ENCODE measurements at places on chromosomes 7 and 10.
A peak's percentile ranks its signal among the peaks of the same experiment; 100 is the strongest.

GRCh38 chr10:91804126-91804510 is 5.9 kb downstream of the TNKS2 start:
- DNase-seq = no peak

DNA sequence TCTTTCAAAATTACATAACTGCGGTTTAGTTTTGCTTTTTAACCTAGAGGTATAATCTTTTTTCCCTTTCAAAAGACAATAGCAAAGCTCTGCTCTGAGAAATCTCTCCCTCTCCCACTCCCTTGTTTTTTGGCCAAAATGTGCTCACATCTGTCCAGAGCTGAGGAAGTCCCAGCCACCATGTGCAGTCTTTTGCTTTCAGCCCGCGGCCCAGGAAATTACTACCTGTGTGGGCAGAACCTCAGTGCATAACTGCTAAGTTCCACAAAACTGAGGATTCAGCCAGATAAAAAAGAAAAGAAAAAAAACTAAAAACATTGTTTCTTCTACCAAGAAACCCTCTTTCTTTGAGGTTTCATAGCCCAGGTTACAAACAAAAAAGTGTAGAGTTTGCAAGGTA is 115.0 kb upstream of the HGF start:
- no peak for DNase-seq

- no peak for DNase-seq
These were observed 565.8 kb upstream of the MGMT start for GRCh38 chr10:128901236-128901635.

DNA sequence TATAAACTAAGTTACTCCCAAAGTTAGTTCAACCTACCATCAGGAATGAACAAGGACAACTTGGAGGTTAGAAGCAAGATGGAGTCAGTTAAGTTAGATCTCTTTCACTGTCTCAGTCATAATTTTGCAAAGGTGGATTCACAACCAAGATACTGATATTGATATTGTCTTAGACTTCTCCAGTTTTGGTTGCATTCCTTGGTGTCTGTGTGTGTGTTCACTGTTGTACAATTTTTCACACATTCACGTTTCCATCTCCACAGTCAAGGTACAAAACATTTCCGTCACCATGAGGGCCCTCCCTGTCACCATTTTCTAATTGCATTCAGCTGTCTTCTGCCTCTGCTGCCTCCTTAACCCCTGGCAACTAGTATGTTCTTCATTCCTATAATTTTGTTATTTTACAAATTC is 41.1 kb downstream of the AKR1E2 start:
- DNase-seq = no peak

DNA sequence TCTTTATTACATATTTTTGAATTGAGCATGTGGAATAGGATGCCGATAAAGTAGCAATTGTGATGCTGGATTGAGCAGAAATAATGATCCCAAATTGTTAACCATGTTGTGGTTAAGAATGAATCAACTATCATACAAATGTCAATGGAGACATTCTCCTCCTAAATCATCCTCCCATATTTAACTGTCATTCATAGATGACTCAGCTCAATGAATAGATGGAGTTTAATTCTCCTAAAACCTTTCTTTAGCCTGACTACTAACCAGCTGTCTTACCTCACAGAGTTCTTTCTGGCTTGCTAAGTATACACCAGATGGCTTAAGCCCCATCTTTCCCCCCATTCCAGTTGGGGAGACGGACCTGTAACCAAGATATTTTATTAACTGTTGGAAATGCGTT is 23.4 kb upstream of the NPS start:
- DNase-seq = no peak

DNA sequence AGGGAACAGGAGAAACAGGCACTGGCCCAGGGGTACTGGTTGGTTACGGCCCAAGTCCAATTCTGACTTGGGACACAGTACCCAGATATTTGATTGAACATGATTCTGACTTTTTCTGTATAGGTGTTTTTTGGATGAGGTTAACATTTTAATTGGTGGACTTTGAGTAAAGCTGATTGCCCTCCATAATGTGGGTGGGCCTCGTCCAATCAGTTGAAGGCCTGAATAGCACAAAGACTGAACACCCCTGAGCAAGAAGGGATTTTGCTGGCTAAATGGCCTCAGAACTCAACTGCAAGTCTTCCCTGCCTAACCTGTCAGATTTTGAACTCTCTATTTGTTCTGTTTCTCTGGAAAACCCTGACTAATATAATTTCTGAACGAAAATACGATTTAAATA is 222.6 kb downstream of the TEX36 start:
- no peak for DNase-seq

DNA sequence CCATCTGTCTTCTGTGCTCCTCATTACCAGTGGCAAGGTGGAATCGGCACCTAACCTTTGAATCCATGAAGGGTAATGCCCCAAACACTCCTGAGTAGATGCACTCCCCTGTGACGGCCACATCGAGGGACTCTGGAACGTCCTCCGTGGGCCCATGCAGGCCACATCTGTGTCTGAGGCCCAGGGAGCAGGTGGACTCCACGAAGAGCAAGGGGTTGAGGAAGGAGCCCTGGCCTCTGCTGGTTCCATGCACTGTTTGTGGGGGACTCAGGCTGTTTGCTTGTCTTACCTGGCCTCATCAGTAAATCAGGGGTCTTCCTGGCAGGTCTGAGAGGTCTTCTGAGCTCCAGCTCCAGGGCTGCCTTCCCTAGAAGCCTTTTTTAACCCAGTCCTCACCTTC is 62.6 kb upstream of the HMX3 start:
- DNase-seq = no peak

GRCh38 chr10:93494494-93494893 is 1.9 kb upstream of the CEP55 start:
- no peak for DNase-seq

DNA sequence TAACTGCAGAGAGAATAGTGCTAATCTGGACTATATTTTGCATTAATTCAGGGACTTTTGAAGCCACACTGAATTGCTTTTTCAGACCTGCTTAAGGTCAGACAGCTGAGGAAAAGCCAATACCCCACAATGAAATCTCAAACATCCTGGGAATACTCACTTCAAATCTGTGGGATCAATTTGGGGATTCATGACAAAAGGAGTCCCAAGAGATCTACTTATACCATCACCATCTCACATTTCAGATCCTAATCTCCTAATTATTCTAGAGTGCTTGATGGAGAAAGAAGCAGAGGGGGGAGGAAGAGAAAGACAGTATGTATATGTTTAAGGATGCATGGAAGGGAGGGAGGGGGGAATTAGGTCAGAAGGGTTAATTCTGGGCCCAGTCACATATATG is 202.2 kb downstream of the CACNA2D1 start:
- no peak for DNase-seq

DNA sequence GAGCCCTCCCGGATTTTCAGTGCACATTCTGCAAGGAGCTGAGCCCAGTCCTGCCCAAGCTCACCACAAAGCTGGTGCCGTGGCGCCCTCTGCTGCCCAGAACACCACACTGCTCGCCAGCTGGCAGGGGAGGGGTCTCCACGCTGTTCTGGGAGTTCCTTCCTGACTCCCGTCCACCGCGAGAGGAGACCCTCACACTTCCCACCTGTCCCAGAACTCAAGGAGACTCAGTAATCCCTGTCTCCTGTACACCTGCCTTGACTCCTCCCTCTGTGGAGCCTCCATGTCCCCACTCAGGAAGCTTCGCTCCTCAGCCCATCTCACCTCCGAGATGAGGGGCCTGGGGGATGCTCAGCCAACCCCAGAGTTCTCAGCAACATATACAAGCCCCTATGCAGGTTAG is 11.3 kb downstream of the C10orf105 start:
- DNase-seq = peak; percentile 48

GRCh38 chr10:13100349-13101294 is 659 bp downstream of the OPTN start:
- peak; percentile 31 for DNase-seq

GRCh38 chr7:87218796-87219544 is 562 bp downstream of the TMEM243 start:
- DNase-seq = peak; percentile 59

DNA sequence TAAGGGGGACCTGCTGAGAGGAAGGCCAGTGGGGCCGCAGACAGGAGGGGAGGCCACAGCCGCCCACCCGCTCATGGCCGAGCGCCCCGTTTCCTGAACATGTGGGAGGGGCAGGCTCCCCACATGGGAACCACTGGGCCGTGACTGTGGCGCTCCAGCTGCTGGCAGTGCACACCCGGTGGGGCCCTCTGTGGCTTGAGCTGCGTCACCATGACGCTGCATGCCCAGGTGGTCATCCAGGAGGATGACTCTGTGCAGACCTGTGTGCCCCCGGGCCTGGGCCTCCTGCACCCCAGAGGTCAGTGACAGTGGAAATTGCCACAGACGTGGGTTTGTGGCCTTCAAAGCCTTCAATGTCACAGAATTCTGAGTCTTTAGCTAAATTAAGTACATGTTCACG is 85.1 kb downstream of the MGMT start:
- no peak for DNase-seq

DNA sequence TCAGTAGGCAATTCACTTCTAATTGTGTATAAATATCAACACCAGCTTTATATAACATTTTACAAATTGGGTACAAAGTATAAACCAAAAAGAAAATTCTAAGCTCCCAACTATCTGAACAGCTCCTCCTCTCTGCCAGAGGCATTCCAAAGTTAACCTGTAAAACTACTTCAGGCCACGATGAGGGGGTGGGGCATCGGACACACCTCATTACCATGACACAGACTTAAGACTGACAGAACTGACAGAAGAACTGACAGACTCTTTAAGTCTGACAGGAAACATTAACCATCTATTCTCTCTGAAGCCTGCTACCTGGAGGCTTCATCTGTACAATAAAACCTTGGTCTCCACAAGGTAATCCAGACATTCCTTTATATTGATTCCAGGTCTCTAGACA is 12.3 kb downstream of the ESYT2 start:
- no peak for DNase-seq

DNA sequence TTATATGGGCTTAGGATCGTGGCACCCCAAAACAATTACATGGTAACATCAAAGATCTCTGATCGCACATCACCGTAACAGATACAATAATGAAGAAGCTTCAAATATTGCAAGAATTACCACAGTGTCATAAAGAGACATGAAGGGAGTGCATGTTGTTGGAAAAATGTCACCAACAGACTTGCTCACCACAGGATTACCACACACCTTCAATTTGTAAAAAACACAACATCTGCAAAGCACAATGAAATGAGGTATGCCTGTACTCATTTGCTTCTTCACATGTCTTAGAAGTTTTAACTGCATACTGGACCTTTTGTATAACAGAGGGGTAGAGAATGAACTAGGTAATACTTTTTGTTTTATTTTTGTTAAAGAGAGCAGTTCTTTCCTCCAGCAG is 96.6 kb downstream of the TPST1 start:
- DNase-seq = peak; percentile 47

DNA sequence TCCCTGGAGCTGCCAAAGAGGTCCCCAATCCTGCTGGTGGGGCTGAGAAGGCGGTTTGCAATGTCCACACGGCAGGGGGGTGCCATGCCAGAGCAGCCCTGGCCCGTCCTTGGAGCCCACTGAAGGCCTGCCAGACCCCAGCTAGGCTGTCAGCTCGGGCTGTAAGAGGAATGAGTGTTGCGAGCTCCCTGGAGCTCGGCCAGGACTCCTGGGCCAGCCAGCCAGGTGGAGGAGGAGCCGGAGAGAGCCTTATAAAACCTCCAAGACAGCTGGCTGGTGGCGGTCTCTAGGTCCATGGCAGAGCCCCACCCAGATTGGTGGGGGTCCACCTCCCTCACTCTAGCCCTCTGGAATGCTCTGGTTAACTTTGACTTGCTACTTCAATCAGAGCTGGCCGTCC is 55.1 kb upstream of the CALN1 start:
- DNase-seq = no peak

DNA sequence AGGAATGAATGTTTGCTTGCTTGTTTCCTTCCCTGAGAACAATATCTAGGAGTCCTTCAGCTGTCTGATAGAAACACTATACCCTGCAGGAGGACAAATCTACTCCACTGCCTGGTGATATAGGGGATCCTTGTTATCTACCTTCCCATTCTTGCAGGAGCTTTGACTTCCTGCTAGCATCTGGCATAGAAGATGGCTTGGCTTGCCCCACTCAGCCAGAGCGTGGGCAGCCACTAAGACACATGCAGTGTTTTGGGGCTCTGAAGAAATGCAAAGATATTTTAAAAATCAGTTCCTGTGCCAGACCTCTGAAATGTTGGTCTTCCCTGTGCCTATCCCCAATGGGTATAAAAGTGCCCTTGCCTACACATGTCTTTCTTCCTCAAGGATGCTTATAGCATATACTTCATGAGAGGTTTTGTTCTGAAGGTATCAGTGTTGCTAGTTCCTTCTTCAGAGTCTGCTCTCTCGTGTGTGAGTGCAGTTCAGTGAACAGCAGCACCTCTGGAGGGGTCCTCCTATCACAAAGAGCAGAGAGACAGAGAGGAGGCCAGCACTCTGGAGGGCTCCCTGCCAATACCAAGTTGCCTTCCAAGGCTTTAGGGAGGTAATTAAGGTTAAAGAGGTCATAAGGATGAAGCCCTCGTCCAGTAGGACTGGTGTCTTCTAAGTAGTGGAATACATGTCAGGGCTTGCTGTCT is 149.1 kb upstream of the CALCR start:
- no peak for DNase-seq

DNA sequence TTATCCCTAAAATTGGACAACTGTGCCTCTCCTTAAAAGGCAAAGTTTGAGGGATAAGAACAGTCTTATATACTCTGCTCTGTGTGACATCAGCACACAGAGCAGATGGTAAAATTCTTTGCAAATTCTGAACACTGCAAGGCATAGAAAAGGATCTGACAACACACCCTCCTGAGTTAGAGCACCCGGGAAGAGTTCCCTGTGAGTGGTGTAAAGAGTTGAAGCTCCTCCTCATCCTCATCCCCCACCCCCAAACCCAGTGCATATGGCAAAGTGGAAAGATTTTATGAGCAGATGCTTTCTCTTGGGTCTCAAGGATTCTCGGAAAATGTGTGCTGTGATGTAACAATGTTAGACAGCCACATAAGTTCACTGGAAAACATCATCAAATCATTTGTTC is 40.0 kb upstream of the DGKI start:
- DNase-seq = no peak

DNA sequence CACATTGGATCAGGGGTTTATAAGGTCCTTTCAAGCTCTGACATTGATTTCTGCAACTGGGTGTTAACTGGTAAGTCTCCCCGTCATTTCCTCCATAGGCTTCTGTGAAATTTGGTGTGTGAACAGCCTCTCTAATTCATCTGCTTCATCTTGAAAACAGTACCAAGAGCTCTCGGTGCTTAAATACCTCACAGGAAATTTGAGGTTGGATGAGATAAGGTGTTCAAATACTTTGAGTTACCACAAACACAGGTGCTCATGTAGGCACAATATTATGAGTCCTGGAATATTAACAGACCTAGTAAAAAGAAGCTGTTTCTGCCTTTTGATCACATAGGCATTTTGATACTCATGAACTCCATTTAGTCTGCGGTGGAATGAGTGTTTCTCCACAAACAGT is 85.2 kb downstream of the RTKN2 start:
- DNase-seq = no peak

- DNase-seq = no peak
These were observed 80.0 kb downstream of the NRCAM start for GRCh38 chr7:108376206-108376605.

DNA sequence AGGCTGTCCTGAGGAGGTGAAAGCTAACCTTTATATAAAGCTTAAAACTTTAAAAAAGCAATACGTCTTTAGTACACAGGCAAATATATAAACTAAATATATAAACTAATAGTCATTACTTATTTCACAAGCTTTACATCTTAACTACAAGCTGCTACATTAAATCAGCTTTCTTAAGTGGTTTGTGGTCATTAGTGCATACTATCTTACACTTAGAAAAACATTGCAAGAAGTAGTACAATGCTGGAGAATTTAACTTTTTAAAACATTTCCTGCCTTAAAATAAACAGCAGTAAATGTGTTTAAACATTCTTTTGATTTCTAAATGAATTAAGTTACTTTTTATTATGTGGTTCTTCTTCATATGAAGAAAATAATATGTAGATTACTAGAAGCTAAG is 36.3 kb downstream of the MET start:
- DNase-seq = no peak

Measured in cardiac fibroblast (primary cell).